CD4-positive, CD25-positive, alpha-beta regulatory T cell (primary cell): ENCODE measurements at places on chromosomes 4 and X. TPM values are rescaled to one million over a fixed set of nuclear protein-coding genes. Genes with fewer than 3 reads are reported as not detected.

Gene RTL3
- not detected for total RNA-seq

Gene PDLIM3
- total RNA-seq: not detected

Gene GAGE13
- total RNA-seq: not detected

Gene MBTPS2
- total RNA-seq: 4.6 TPM

Gene DSPP
- not detected for total RNA-seq

Gene COPS4
- total RNA-seq: 25.3 TPM

Gene PCDH10
- total RNA-seq: not detected
